Memory B cell (primary cell): ENCODE measurements at places on chromosomes 5 and 9.

DNA sequence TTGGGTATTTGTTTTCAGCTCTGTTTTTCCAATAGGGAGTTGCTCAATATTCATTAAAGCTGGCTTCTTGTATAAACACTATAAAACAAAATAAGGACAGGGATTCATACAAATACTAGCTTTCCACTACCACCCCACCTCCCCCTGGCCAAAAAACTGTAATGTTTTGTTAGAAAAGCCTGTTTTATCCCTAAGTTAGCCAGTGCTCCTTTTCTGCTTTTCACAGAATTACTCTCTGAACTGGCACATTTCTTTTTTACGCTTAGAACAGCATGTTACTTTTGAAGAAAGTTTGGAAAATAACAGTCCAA, 147.4 kb upstream of the DMRT1 start:
- no peak for DNase-seq

- no peak for DNase-seq
Measured at GRCh38 chr5:109755761-109756160, 66.0 kb downstream of the MAN2A1 start.

DNA sequence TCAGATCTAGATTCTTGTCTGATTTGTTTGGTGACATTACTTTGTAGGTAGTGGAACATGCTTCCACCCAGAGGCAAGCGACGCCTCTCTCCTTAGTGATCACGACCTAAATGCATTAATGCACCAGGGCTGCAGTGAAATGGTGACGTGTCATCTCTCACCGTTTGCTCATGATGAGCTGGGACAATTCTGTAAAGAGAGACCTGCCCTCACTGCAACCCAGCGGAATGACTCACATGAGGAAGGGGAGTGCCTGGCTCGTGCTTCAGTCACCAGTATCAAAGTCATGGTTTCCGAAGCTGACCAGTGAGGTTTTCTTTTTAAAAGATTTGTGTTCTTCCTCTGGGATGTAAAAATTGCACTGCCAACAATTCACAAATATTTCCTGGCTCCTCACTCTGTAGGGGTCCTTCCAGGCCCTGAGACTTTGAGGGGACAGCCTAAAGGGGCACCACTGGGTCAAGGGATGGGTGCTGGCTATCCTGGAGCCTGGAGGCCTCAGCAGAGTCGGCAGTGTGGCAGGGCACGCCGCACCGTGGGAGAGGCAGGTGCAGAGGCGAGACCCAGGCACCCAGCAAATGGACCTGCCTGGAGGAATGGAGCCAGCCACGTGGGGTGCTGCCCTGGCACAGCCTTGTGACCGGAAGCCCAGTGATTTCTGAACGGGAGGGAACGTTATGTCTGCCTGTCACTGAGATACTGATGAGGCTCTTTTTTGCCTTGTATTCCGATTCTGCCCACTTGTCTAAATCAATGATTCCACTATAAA, 17.3 kb downstream of the QSOX2 start:
- no peak for DNase-seq

DNA sequence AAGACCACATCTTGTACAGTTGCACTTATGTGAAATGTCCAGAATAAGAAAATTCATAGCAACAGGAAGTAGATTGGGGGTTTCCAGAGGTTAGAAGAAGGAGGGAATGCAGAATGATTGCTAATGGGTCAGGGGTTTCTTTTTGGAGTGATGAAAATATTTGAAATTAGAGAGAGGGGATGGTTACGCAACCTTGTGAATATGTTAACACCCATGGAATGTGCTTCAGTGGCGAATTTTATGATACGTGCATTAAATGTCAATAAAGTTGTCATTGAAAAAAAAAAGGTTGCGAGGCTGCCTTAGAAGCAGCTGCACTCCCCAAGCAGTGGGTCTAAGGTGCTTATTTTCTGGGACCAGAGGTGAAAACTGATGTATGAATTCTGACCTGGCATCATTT, 64.4 kb upstream of the SUB1 start:
- DNase-seq, result no peak

GRCh38 chr5:87048156-87048555, 219.5 kb upstream of the RASA1 start:
- DNase-seq, result no peak

DNA sequence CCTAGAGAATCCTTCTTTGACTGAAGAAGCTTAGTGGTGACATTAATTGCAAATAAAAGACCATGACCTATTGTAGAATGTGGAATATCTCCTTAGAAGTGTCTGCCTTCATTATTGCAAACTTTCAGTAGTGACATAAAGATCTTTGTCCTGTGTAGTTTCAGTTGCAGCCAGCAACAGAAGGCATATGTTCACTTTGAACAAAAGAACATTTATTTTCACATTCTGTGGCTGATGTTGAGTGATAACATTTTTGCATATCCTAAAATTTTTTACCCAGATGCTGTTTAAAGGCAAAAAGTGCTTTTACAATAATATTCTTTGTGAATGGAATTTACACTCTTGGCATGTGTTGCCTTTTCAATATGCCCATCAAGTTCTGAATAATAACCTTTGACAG, 165.9 kb downstream of the TMC1 start:
- DNase-seq, result no peak

DNA sequence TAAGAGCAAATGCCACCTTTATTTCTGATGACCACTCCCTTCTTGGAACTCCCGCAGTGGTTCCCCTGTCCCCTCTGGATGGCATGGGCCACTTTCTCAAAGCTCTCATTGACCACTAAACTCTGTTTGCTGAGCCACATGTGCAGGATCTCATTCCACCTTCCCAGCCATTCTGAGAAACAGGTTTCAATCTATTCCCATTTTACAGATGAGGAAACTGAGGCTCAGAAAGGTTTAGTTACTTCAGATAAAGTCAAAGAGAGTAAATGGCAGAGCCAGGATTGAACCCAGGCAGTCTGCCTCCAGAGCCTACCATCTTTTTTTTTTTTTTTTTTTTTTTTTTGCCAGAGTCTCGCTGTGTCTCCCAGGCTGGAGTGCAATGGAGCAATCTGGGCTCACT, 24.2 kb downstream of the COL27A1 start:
- DNase-seq, result no peak

DNA sequence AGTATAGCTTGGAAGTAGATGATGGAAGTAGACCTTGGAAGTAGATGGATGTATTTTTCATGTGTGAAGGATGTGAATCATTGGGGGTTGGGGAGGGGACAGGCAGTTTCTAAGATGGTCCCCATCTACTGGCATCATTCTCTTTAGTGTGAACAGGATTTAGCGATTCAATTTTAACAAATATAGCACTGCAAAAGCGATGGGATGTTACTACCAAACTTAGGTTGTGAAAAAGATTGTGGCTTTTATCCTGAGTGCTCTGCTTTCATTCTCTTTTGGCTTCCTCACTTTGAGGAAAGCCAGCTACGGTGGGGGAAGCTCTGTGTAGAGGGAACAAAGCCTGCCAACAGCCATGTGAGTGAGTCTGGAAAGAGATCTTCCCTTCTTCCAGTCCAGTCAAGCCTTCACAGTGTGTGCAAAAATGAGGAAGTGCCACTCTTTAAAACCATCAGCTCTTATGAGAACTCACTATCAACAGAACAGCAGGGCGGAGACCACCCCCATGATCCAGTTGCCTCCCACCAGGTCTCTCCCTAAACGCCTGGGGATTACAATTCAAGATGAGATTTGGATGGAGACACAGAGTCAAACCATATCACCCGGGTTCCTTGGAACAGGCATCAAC, 441.4 kb downstream of the SH3GL2 start:
- no peak for DNase-seq

- no peak for DNase-seq
Measured at GRCh38 chr5:74314906-74315305, 325.6 kb downstream of the ENC1 start.

DNA sequence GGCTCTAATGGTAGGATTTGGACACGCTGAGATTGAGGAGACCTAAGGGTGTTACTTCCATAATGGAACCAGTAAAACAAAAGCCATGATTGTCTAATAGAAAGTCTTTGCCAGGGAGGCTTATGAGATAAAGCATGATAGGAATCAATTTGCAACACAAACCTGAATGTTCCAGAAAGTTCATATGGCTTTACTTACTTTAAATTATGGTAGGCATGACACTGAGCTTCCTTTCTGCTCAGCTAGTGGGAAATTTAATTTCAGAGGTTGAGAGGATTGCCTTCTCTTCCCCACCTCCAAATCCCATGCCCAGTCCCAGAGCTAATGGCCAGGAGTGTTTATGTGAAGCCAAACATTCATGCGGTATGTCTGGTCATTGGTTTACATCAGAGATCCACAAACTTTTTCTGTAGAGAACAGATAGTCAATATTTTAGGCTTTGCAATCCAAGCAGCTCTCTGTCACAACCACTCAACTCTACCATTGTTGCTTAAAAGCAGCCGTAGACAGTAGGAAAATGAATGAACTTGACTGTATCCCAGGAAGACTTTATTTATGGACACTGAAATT, 114.5 kb downstream of the UGCG start:
- DNase-seq, result no peak

GRCh38 chr5:102539562-102539961, 40.8 kb upstream of the SLCO6A1 start:
- DNase-seq, result no peak

DNA sequence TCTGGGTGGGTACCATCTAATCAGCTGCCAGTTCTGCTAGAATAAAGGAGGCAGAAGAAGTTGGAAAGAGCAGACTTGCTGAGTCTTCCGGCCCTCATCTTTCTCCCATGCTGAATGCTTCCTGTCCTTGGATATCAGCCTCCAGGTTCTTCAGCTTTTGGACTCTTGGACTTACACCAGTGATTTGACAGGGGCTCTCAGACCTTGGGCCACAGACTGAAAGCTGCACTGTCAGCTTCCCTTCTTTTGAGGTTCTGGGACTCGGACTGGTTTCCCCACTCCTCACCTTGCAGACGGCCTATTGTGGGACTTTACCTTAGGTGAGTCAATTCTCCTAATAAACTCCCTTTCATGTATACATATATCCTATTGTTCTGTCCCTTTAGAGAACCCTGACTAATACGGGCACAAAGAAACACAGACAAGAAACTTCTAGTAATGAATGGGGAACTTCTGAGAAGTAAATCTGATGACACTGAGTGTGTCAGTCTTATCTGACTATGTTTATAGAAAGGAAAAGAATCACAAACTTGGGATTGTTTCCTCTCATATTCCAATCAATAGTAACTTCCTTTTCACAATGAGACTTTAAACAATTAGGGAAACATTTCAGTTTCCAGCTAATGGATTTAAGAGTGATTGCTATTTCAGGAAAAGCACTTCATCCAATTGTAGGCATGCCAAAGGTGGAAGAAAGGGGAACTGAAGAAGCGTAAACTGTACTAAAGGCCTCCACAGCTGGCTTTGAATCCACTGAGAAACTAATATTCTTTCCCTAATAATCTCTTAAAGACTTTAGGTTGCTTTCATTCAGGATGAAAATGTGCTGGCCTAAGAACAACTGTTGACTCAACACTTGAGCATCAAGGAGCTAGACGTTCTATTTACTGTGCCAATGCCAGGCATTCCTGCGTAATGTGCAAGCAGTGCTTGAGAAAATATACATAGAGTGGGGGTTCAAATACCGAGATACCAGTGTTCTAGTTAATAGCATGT, 127.9 kb upstream of the PTGER4 start:
- DNase-seq, result no peak

- DNase-seq, result no peak
Measured at GRCh38 chr9:5611321-5612184, 17.4 kb upstream of the RIC1 start.

- DNase-seq, result no peak
Measured at GRCh38 chr5:50691399-50692016, 25.1 kb downstream of the PARP8 start.

DNA sequence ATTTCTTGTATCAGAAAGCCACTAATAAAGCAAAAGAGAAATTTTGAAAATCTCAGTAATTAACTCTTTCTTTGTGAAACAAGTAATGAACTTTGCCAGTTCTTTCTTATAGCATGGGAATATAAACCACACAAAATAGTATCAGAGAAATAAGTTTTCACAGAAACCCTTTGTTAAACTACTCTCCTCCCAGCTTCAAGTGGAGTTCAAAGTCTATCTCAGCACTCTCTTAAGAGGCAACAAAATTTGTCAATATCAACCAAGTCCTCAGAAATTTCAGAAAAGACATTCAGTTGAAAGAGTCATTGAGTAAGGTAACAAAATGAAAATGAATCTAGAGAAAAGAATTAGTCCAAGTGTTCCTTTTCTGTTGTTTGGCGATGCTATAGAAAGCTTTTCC, 89.3 kb downstream of the NTRK2 start:
- no peak for DNase-seq

- DNase-seq, result no peak
Measured at GRCh38 chr9:119844431-119844830, 475.2 kb upstream of the BRINP1 start.

GRCh38 chr9:1535051-1535450, 480.1 kb upstream of the SMARCA2 start:
- no peak for DNase-seq

GRCh38 chr5:80083101-80083890, 48.1 kb downstream of the THBS4 start:
- peak; percentile 30 for DNase-seq

GRCh38 chr5:81195335-81195929, 37.7 kb upstream of the CKMT2 start:
- DNase-seq, result no peak

DNA sequence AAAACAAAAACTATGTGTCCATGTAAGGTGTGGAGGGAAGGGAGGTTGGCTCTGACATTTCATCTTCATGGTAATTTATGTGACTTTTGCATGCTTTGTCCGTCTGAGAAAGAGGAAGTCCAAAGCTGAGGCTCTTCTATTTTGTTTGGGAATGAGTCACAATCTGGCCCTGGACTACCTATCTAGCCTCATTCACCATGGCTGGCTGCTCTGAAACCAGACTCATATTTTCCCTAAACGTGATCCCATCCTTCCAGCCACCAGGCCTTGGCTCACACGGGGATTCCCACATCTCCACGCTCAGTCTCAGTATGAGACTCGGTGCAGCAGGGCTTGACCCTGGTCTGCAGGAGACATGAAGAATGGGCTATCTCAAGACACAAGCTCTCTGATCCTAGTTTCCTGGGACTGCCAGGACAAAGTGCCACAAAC, 672.8 kb downstream of the ACTL7B start:
- no peak for DNase-seq

DNA sequence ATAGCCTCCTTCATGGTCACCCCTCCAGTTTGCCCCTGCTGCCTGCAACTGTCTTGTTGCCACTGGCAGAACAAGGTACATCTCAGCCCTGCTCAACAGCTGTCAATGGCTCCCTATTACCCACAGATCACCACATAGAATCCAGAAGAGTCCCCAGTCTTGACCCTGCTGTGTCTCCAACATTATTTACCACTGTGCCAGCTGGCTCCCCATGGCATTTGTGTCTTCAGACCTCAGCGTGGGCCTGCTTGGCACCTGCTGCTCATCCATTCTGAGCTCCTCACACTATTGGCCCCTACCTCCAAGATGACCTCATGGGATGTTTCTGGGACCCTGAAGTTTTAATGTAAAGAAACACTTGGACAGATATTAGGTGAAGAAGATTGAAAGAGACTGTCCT, 201.9 kb downstream of the HSPA4 start:
- DNase-seq, result no peak
